ENCODE measurements at places on chromosomes 6 and 20.

- no peak for DNase-seq
These were observed at the start of gene PHF1 for GRCh38 chr6:33410711-33411631. Gene PHF1 (plus strand): TSS chr6:33411014. CDS start chr6:33412264, 1,250 bp downstream.

- no peak for DNase-seq
These were observed 78.5 kb downstream of the TRMT11 start for GRCh38 chr6:126064748-126065401.

DNA sequence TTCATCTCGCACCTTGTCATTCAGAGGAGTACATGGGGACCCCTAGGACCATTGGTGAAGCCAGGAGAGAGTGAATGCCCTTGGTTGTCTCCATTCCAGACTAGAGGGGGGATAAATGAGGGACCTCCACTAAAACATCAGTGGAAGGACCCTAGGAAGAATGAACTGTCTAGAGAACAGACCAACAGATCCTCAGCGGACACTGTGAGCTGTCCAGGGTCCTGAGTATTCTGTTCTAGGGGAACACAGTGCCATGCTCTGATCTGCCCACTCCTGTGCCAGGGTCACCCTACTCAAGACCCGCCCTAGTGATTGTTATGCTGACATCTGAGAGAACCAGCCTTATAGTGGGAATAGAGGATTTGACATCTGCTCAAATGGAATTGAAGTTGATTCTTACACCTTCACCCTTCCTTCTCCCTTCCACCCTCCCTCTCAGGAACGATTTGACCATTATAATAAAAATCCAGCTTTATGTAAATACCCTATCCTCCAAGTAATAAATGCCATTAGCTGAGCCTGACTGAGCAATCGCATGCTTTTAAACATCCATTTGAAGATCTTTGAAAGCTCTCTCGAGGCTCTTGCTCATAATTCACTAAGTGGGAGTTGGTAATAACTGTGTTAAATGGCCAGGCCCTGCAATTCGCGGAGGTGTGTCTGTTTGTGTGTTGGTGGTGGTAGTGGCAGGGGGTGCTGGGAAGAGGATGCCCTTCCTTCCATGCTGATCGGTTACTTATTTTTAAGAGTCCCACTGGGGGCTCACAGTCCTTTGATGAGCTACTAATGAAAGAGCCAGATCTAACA lies 43.6 kb upstream of the SLC32A1 start:
- DNase-seq: no peak

DNA sequence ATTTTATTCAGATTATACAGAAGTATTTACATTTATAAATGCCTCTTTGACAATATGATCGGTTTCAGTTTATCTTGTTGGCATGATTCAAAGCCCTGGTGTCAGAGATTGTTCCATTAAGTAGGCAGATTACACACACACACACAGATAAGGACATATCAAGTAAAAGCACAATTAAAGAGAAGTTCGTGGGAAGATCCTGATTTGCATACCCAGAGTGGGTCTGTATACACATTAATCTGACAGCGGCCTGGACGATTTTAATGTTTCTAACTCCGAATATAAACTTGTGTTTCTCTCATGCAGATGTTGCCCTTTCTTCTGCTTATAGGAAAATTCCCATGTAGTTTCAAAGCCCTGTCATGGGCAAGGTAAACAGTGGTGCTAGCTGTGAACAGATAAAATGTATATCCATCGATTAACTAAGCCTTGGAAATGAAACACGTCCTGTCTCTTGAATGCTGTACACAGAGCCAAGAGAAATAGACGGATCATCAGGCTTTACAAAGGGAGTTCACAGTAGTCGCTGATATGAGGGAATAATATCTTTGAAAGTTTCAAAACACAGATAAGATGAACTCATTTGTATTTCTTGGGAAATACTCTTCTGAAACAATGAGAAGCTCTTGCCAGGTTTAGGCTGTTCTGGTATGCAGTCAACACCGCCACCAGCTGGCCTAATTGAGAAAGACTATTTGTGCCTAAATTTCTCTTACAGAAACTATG lies 108.2 kb upstream of the GMDS start:
- peak; percentile 5 for DNase-seq

DNA sequence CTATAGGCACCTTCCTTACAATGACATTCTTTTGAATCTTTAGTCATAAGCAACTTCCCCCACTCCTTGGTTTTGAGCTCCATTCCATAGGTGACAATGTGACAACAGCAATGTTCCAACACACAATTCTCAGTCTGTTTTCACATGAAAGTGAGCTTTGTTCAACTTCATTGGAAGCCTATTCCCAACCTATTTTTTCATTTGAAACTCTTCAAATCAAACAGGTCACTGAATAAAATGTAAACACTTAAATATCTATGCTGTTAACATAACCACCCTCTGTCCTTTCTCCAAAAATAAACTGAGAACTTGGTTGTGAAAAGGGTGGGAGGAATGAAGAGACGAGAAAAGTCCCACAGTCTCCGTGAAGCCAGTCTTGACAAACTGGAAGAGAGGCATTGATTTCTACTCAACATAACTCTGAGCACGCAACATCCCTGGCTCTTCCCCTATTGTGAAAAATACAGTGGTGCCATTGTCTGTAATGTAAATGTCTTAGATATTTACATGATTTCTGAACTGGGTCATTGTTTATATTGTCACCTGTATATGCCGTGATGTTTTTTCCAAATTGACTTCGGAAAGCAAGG lies 343.1 kb downstream of the TFAP2A start:
- no peak for DNase-seq

DNA sequence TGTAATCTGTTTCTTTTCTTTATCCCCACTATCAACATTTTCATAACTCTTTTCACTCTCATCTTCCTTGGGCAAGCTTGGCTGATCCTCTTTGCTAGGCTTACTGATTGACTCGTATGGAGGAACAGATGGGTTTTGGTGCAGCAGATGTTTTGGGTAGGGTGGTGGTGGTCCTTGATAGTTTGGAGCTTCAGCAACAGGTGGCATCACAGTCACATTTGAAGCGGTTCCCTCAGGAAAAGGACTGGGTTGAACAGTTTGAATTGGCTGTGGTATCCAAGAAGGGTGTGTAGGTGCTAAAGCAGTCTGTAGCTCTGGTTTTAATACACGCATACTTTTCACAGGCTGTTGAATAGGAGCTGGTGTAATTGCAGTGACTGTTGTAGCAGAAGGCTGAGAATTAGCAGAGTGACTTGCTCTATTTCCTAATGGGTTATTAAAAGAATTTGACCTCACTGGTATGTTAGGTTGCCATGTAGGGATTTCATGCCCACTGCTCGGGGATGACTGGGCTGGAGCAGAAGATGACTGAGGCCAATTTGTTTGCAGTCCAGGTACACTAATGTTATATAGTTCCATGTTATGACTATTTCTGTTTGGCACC lies 34.5 kb downstream of the LATS1 start:
- DNase-seq: no peak

GRCh38 chr20:50948132-50948785 lies 10.1 kb downstream of the DPM1 start:
- DNase-seq: no peak

- DNase-seq: no peak
These were observed 245.8 kb upstream of the JAG1 start for GRCh38 chr20:10919396-10920140.

DNA sequence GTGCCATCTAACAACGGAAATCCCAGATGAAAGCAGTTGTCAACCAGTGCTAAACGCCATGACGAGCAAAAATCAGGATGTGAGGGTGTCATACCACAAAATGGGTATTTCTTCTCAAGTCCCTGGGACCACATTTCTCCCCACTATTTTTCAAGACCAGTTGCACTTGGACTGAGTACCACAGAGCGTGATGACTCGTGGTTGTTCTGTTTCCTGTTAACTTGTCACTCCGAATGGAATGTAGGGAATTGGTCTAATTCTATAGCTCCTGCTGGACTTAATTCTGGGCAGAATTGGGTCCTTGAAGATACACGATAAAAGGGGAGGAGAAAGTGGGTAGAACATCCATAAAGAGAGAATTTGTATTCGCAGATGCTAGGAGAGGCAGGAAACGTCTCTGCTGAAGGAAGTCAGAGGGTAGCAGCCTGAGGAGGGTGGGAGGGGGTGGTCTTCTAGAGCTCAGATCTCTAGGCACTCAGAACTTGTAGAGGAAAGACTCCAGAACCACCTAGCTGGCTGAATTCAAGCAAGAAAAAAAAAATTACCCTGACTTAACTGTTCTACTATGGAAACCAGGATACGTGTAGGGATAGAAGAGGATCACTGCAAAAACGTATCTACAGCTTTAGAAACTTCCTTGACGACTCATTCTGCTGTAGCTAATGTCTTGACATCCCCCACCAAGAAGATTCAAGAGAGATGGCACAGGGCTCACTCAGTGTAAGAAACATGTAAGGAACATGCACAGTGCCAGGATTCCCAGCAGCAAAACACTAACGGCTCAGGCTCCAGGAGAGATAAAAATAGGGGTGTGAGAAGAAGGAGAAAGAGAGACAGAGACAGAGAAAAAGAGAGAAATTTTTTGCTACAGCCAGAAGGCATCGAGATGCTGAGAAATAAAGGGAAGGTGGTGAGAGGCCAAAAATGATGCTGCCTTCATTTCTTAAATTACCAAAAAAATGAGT lies 494.7 kb downstream of the CD83 start:
- DNase-seq: no peak

GRCh38 chr6:163947276-163947675 lies 532.8 kb downstream of the QKI start:
- no peak for DNase-seq

- peak; percentile 5 for DNase-seq
These were observed 5.6 kb upstream of the VNN2 start for GRCh38 chr6:132763269-132763668.

- DNase-seq: no peak
These were observed 5.3 kb downstream of the ARFGEF2 start for GRCh38 chr20:48926821-48927220.

GRCh38 chr20:61960836-61961235 lies 104.8 kb downstream of the TAF4 start:
- no peak for DNase-seq

DNA sequence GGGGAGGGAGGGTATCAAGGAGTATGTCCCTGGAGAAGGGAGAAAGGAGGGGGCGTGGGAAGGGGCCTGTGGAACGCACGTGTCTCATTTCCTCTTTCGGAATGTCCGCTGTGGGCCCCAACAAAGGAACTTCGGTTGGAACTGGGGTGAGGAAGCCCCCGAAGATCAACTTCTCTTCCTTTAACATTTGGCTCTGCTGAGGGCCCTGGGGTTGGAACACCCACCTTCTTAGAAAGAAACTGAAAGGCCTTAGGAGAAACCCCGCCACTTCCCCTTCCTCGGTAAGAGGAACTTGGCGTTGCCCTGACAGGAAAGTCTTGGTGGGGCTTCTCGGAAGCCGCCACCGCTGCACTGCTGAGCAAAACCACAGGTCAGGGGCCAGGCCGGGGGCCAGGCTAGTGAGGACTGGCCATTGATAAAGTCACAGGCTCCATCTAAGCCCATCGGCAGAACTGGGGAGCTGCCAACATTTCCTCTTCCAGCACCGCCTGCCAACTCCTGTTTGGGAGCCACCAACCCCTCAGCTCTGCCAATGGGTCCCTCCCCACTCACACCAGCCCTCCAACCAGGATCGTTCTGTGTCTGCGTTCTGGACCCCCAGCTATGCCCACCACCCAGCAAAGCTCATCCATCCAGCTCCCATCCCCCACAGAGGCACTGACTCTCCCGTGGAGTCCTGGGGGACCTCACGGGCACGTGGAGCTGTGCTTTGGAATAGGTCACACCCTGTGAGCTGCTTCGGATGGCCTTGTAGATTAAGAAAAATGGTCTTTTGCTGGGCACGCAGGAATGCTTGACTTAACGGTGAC lies 44.8 kb downstream of the FGD2 start:
- peak; percentile 69 for DNase-seq

DNA sequence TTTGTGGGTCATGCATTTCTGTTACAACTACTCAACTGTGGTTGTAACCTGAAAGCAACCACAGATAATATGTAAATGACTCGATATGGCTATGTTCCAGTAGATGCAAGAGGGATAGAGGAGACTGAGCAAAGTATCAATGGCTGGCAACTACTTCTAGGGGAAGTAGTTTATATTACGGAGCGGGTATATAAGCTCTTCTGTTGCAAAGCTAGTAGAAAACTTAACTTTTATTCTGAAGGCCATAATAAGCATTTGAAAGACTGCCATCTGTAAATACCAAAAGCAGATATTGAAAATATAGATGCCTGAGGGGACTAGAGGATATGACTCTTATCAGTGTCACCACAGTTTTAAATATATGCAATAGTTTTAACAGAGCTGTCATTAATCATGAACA lies 655.3 kb downstream of the PHF3 start:
- no peak for DNase-seq

DNA sequence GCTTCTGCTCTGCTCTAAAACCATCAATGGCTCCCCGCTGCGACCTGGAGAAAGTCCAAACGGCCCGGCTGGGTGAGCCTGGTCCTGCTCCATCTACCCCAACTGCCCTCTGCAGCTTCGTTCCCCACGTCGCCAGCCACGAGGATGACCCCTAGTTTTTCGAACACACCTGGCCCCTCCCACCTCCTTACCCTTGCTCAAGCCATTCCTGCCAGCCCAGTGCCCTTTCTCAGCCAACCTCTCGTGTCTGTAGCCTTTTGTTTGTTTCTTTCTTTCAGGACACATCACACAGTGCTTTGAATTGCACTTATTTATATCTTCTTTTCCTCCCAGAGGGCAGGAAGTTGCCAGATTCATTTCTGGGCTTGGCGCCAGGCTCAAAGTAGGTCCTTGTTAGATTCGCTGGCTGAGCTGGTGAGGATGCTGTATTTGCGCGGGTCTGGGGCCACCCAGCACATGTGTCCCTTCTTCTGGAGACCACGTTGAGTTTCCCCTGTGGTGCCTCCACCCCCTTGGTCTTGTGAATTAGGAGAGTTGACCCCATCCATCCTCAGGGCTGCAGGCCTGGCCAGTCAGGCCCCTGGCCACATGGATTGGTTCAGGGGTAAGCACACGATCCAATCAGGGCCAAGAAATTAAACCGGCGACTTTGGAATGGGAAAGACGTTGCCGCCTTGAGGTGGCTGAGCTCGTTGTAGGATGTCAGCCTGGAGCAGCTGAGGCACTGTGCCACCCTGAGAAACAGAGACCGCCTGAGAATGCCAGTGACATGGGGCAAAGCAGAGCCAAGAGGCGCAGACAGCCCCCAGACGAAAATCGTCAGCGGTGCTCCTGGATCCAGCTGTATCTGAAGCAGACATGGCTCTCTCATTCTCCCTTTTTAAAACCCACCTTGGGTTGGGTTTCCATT lies 156.0 kb downstream of the CEBPB start:
- peak; percentile 76 for DNase-seq

DNA sequence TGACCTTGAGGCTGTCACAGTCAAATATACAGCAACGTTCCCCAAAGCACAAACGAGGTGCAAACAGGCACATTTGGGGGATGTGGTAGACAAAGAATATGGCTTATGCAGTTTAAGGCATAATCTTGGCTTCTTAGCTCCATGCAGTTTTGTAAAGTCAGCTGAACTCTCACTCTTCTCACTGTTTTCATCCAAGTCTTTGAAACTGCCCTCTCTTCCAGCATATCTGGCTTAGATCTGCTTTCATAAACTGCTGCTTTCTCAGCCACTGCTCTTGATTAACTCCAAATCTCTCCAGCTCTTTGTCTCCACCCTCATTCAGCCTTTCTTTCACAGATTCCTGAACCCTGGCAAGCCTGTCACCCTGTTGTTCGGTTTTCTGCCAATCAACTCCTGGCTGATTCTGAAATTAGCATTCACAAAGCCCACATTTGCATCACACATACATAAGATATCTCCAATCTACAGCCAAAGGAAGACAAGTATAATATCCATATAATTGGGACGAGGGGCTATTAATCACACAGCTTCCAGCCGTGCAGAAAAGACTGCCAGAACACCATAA lies 301.1 kb upstream of the RNF217 start:
- no peak for DNase-seq

Data from C1 segment of cervical spinal cord (tissue), 14 donors.